ENCODE measurements at places on chromosomes 3 and 15.

DNA sequence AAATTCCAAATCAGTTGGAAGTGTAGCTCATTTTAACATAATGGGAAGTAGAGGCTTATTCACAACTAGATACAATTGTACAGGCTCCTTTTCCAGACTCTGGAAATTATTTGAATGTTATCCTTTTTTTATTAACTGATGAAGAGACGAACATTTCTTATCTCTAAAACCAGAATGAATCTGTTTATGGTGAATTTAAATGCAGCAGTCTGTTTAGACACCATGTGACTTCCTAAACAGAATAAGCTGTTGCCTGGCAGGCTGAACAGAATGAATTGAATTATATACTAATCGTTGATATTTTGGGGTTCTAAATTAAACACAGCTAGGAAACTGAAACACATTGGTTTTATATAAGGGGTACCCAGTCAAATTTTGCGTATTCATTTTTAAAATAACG lies 4.0 kb downstream of the SEC61A1 start:
- H3K27me3 ChIP-seq = no peaks in the 10 kb centered on the region
- no peak for DNase-seq
- H3K4me3 ChIP-seq = no peak overlapping the region
- no peak overlapping the region for H3K27ac ChIP-seq

DNA sequence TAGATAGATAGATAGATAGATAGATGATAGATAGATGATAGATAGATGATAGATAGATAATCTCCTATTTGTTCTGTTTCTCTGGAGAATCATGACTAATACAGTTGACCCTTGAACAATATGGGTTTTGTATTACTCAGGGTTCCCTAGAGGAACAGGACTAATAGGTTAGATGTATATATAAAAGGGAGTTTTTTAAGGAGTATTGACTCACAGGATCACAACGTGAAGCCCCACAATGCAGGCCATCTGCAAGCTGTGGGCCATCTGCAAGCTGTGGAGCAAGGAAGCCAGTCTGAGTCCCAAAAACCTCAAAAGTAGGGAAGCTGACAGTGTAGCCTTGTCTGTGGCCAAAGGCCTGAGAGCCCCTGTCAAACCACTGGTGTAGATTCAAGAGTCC lies 67.6 kb downstream of the PYDC2 start:
- H3K4me1 ChIP-seq = no peaks in the 10 kb centered on the region
- no peaks in the 10 kb centered on the region for H3K36me3 ChIP-seq
- no peaks in the 10 kb centered on the region for H3K27me3 ChIP-seq
- H3K4me3 ChIP-seq = no peak overlapping the region

- no peaks in the 10 kb centered on the region for H3K27me3 ChIP-seq
- no peak overlapping the region for H3K4me3 ChIP-seq
- H3K36me3 ChIP-seq = no peaks in the 10 kb centered on the region
- H3K4me1 ChIP-seq = no peaks in the 10 kb centered on the region
- no peak overlapping the region for H3K27ac ChIP-seq
- DNase-seq = no peak
Observed at GRCh38 chr15:32134842-32135241, 104.5 kb downstream of the CHRNA7 start.

DNA sequence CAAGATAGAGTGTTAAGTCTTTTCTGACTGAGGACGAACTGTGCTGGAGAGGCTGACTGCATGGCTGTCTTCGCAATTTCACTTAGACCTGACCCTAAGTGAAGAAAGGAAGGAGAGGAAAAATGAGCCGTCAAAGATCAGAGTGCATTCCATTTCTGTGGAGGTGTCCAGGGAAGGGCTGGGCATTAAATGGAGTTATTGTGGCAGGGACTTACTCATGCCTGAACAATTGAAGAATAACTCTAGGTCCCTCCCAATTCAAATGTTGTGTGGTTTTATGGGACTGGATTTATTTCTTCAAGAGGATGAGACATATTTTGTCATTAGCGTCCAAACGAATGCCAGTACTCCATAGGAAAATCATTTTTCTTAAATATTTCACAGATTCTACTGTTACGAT lies 187.3 kb upstream of the CFAP20DC start:
- H3K4me3 ChIP-seq = no peak overlapping the region
- no peak overlapping the region for H3K27ac ChIP-seq
- DNase-seq = no peak
- H3K36me3 ChIP-seq = no peaks in the 10 kb centered on the region

DNA sequence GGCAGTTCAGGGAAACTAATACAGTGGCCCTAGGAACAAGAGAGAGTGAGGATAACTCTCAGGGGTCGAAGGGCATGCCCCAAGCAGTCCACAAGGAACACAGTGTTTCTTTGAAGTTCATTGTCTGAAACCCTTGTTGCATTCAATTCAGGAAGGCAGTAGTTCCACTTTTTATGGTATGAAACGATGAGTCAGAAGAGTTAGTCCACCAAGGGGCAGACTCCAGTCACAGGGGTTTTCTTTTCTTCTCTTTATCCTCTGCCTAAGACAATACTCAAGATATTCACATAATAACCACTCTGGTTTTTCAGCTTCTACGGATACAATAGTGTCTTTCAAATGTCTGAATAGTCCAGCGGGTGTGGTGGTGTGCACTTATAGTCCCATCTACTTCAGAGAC lies 23.7 kb upstream of the TICRR start:
- H3K36me3 ChIP-seq = no peaks in the 10 kb centered on the region
- H3K27ac ChIP-seq = no peak overlapping the region
- no peak for DNase-seq
- H3K4me1 ChIP-seq = no peaks in the 10 kb centered on the region
- no peak overlapping the region for H3K4me3 ChIP-seq

DNA sequence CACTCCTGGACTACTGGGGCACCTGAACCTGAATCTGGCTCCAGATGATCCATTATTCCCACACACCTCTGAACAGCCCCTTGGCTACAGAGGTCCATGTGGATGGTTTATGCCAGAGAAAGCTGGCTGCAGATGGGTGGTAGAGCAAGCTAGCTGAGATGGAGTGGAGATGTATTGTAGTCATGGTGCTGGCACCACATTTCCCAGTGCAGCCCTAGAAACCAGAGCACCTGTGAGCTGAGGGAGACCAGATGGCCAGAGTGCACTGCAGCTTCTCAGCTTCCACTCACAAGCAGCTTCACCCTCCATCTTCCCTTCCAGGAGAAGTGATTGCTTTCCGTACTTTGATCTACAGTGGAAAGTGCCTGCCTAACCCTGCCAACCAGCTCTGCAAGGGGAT lies 29.9 kb downstream of the RBP1 start:
- H3K36me3 ChIP-seq = no peaks in the 10 kb centered on the region
- no peak overlapping the region for H3K4me3 ChIP-seq
- H3K27ac ChIP-seq = no peak overlapping the region
- no peaks in the 10 kb centered on the region for H3K4me1 ChIP-seq
